ENCODE measurements at places on chromosomes 2 and 18. TPM values are rescaled to one million over a fixed set of nuclear protein-coding genes. Genes with fewer than 3 reads are reported as not detected.

- no peak for DNase-seq
These were observed 2.1 kb downstream of the MARCHF7 start for GRCh38 chr2:159714247-159714930.

DNA sequence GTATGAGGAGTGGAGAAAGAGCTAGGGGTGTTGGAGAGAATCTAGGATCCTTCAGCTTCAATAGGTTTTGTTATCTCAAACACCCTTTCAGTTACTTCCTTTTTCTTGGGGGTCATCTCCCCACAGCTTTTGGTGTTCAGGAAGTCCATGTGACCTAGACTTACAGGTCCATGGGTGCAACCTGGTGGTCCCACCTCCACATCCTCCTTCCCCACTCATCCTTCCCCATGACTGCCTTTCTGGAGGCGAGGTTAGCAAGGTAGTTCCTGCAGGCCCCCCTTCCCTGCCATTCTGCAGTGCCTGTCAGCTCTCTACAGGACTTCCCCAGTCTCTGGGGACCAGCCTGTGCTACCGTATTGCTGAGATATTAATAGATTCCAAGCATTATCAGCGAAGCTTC is 107.6 kb downstream of the TMEM17 start:
- no peak for DNase-seq

DNA sequence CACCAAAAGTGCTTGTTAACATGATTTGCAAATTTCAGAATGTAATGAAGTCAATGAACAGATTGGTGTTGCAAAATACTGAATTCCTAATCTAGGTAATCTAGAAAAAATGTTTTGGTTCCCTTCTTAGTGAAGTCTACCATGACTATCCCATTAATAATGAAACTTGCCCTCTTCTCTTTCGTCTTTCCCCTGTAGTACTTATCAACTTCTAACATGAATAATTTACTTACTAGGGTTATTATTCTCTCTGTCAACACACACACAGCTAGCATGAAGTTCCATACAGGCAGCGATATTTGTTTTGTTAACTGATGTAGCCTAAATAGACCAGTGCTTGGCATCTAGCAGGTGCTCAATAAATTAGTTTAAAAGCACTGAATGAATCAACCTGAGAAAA is 160.2 kb downstream of the NCK2 start:
- no peak for DNase-seq

DNA sequence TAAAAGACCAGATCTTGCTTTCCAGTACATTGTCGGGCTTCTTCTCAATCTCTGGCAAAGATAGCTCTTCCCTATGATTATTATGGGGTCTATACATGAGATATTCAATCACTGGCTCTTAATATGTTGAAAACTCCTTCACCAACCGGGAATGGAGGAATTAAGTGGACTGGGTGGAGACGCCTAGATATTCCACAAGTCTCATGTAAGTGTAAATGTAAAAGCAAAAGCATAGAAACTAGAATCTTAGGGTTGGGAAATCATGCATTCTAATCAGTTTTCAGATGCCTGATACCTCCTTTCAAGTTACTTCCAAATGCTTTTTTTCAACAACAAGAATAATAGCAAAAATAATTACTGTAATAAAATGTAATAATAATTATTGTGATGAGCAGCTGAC is 38.0 kb downstream of the DPP4 start:
- no peak for DNase-seq

DNA sequence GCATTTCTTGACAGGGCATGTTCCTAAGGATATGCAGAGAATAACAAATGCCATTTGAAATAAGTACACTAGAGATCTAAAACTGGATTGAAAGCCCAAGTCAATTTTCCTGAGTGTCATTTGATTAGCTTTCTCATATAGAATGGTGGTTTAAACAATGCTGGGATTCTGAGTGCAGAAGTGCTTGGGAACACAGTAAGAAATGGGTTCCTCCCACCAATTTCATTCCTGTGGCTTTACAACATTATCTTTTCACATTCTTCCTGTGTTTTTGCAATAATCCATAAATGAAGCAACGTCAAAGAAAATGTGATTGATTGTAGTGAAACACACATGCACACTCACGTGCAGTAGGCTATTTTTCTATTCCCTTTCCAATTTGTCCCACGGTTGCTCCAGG is 1858.4 kb upstream of the PIK3C3 start:
- no peak for DNase-seq

GRCh38 chr2:74373221-74373676 is 6.9 kb downstream of the DCTN1 start:
- DNase-seq = peak; percentile 14

GRCh38 chr2:69477627-69478026 is 40.4 kb upstream of the NFU1 start:
- DNase-seq = no peak

DNA sequence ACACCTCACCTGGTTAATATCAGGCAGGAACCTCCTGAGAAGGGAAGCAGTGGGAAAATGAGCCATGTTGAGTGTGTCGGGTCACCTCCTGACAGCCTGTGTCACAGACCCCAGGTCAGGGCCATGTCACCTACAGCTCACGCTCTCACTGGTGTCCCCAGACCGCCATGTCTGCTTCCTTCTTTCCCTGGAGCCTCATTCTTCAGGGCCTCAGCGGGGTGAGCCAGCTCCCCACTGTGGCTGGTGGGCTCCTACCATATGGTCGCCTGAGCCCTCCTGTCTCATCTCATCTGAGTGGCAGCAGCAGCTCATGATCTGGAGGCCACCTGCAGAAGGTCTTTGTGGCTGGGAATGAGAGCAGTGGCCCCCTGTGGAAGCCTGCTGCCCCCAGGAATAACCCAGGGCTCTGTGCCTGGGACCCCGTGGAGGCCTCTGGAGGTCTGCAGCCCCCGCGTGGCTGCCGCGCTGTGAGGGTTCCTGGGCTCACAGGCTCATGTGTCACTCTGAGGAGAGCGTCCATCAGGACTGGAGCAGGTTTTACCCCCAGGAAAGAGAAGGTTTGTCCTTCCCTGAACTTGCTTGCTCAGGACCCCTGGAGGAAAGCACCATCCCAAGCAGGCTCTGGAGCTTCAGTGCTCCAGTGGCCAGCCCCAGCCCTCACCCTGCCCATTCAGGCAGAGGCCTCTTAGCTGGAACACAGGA is 56.4 kb downstream of the FAM168B start:
- DNase-seq = no peak

DNA sequence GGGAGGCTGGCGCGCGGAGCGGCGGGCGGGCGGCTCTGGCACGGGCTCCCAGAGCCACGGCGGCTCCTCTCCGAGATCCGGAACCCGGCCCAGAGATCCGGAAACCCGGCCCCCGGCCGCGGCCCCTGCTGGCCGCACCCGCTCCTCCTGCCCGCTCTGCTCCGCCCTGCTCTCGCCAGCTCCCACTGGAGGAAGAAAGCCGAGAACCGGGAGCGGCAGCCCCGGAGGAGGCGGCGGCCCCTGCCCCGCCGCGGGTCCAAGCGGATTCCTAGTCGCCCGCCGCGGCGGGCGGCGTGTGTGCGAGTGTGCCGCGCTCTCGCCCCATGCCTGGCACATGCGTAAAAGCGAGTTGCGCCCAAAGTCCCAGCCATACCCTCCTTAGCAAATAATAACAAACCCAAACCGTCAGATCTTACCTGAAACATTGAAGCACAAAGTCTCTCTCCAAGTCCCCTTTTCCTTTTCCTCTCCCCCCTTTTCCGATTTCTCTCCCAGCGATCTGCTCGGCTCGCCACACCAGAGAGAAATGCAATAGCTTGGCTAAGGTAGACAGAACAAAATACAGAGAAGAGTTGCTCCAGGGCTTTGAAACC is 108.7 kb upstream of the KCTD1 start:
- DNase-seq = peak; percentile 91

- DNase-seq = no peak
These were observed 48.9 kb downstream of the PLEKHA3 start for GRCh38 chr2:178529194-178529593.

- DNase-seq = peak; percentile 71
These were observed 3.3 kb downstream of the SLC8A1 start for GRCh38 chr2:40448476-40449079.

- peak; percentile 38 for DNase-seq
These were observed 789.8 kb upstream of the FSHR start for GRCh38 chr2:49943944-49944778.

DNA sequence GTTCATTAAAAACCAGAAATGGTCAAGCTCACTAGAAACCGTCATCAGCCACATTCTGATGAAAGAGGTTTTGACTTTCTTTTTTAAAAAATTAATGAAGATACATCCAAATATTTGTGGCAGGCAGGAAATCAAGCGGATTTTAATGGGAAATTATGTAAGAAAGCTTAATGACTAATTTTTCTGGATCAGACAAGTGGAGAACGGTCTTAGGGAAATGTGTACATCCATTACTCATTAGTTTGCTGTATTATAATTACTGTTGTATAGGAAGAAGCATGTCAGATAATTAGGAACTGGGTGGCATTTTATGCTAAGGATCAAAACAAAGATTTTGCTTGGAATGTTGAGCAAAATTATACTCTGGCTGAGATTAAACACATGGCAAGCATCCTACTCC is 39.4 kb downstream of the AGAP1 start:
- no peak for DNase-seq

- DNase-seq = no peak
These were observed at the start of gene PTPRN for GRCh38 chr2:219309278-219309677. Gene PTPRN, minus strand, starts transcription at chr2:219309401. Its CDS starts 69 bp downstream, at chr2:219309332.

DNA sequence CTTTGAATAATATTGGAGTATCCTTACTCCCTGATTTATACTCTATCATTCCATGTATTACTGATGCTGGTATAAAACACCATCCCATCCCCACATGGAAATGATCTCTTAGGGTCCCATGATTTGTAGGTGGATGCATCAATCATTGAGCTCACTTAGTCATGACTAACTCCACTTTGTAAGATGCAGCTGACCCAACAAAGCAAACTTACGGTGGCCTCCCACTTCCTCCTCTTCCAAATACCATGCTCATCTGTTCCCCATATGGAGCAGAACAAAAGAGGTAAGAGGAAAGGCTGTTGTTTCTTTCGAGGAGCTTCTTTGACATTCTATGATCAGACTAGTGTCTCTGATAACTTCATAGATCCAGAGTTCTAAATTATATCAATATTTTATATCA is 640.2 kb upstream of the SLC39A10 start:
- DNase-seq = no peak

GRCh38 chr2:173184031-173185004 is 108.7 kb downstream of the MAP3K20 start:
- DNase-seq = no peak

- peak; percentile 49 for DNase-seq
These were observed 87.8 kb upstream of the BCL2L11 start for GRCh38 chr2:111032721-111033429.

DNA sequence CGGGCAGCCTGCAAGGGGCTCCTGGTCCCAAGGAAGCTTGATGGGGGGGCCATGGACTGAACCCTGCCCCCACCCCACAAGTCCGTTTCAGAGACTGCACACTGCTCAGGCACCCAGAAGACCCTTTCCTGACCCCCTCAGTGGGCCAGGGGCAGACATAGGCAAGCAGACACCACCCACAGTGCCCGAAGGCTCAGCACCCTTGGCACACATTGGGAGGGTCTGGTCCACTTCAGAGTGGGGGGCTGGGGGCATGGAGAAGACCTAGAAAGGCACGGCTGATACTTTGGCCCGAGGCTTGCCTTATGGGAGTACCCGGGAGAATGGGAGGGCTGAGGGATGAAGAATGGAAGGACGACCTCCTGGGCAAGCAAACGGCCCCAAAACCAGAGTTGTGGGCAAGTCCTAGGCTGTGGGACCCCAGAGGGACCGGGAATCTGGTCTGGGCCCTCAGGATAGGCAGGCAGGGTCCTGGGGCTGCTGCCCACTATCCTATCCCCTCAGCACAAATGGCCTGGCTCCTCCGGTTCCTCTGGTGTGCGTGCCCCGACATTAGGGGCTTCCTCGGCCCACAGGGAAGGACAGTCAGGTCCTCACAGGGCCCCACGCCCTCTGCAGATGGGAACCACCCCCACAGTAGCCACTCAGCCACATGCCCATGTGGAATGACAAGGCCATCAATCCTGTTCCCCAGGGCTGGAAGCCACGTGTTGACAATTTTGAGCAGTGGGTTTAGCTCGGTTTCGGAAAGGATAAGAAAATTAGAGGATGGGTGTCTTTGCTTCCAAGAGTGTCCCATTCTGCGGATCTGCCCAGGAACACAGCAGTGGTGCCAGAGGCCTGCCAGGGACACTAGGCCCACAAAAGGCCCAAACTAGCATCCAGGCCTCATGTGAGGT is 15.0 kb upstream of the GPC1 start:
- DNase-seq = no peak

DNA sequence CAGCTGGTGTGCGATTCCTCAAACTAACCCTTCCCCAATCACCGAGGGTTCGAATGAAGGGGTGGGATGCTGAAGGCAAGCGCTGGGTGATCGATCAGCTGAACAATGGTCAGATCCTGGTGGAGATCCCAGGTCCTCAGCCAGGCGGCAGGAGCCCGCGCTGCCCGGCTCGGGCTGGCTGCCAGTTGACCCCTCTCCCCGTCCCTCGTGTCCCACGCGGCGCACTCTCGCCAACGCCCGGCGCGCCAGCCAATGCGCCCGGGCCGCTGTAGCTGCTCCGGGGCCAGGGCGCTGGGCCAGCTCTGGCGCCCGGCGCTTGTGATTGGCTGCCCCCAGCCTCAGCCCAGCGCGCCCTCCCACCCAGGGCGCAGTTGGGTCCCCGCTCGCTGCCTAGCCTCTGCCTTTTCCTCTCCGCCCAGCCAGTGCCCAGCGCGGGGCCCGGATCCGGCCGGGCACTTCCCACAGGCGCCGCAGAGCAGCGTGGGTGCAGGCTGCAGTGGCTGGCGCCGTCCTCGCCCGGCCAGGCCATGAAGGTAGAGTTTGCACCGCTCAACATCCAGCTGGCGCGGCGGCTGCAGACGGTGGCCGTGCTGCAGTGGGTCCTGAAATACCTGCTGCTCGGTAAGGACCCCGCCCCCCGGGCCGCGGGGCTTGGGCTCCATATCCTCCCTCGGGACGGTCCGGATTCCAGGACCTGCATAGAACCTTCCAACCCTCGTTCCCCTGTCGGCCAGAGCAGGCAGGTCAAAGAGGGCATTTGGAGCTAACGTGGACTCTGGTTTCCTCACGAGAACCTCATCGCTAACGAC is at the start of gene MOGAT1:
Gene MOGAT1, plus strand, starts transcription at position 400 of the 809 bp plus-strand sequence. Its CDS starts 128 bp downstream, at position 528.
- peak; percentile 71 for DNase-seq

GRCh38 chr2:124478761-124479160 is 453.7 kb downstream of the CNTNAP5 start:
- DNase-seq = no peak

DNA sequence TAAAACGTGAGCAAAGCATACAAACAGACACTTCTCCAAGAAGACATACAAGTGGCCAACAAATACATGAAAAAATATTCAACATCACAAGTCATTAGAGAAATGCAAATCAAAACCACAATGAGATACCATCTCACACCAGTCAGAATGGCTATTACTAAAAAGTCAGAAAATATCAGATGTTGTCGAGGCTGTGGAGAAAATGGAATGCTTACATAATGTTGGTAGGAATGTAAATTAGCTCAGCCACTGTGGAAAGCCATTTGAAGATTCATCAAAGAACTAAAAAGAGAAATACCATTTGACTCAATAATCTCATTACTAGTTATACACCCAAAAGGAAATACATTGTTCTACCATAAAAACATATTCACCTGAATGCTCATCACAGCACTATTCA is 825.7 kb downstream of the SUCLG1 start:
- no peak for DNase-seq

- DNase-seq = no peak
These were observed 81.8 kb downstream of the FASTKD2 start for GRCh38 chr2:206846981-206847834.

Gene CD302
- total RNA-seq = 33.2 TPM

Gene ALK
- total RNA-seq = 0.13 TPM

Gene ABCG8
- 0.13 TPM for total RNA-seq

Gene LDLRAD4
- total RNA-seq = 42.3 TPM

Gene GAL3ST2
- total RNA-seq = 0.19 TPM

Gene EPB41L3
- 44.6 TPM for total RNA-seq

Gene TRPM8
- total RNA-seq = 2.5 TPM

Gene ZBTB7C
- 13.8 TPM for total RNA-seq

Gene TRIM54
- 0.31 TPM for total RNA-seq

Gene KLHL41
- 1.8 TPM for total RNA-seq

Gene SERPINB2
- total RNA-seq = not detected
